Activated naive CD8-positive, alpha-beta T cell treated with anti-CD3 and anti-CD28 coated beads, Interleukin-2, amount 50 U/mL, for 16 hours (primary cell): ENCODE measurements at places on chromosomes 12 and 14.

GRCh38 chr12:2856051-2856450 lies 788 bp downstream of the TEX52 start:
- no peak for DNase-seq

DNA sequence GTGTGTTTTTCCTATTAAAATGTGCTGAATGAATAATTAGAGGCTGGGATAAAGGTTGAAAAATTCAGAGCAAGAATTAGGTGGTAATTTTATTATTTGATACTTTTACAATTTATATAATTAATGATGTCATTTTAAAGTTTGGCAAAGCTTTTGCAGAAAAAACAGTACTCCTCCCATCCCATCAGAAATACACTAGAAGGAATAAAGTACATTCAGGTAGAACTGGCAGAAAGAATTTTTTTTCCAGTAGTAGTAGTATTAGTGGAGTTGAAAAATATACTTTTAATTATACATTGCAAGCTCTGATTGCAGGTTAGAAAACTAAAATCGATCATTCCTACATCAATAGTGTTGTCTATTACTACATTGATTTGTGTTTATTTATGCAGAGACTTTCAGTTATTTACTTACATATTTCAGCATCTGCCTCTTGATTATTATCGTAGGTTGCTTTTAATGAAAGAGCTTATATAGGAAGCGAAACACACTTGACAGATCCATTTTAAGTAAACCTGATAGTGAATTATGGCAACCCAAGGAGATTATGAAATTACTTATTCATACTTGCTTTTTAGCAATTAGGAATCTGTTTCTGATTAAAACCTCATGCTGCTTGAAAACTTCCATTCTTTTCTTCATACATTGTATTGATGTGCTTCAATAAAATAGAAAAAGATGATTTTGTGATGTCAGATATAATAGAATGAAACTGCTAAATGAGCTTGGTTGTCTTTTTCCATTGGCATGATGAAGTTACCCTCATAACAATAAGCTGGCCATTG lies 10.1 kb downstream of the FOXG1 start:
- no peak for DNase-seq

- peak; percentile 55 for DNase-seq
These were observed at the start of gene CCDC88C for GRCh38 chr14:91417120-91417982. Gene CCDC88C, minus strand, starts transcription at chr14:91417820. Its CDS starts 130 bp downstream, at chr14:91417690.

GRCh38 chr14:101508948-101509729 lies 52.2 kb upstream of the DIO3 start:
- no peak for DNase-seq

- DNase-seq = no peak
These were observed 52.4 kb upstream of the ESRRB start for GRCh38 chr14:76323331-76324050.

- DNase-seq = no peak
These were observed 207.0 kb downstream of the SLC41A2 start for GRCh38 chr12:104751120-104751519.

DNA sequence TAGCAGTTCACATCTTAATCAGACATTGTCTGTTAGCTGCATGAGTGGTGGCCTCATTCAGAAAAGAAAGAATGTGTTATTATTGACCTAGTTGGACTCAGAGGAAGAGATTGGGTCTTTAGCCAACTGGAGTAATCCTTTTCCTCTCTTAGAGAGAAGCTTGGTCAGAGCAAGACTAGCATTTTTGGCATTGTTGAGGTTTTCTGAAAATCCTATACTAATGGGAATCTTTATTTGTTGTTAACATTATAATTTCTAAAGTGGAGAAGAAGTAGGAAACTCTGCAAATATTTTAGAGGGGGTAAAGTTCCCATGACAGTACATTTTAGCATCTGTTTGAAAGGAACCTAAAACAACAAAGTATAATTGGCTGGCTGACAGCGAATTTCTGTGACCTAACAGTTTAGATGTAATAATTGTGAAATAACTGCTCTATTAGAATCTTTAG lies 9.7 kb downstream of the TOX4 start:
- no peak for DNase-seq

- no peak for DNase-seq
These were observed 4.9 kb downstream of the PTHLH start for GRCh38 chr12:27967551-27968054.

DNA sequence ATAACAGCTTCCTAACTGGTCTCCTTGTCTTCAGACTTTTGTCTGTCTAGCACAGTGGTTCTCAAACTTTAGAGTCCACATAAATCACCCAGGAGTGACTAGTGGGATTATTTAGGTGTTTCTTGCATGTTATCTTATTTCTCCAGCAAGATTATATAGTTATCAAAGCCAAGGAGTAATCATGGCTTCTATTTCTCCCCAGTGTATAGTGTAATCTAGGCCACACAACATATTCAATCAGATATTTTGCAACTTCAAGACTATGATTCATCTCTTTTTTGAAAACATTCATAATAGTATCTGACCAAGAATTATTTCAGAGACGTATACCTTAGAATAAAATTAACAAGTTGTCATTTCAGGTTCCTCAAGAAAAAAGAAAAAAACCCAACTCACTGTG lies 131.9 kb downstream of the CEP83 start:
- no peak for DNase-seq

- no peak for DNase-seq
These were observed 171.0 kb downstream of the ADGRD1 start for GRCh38 chr12:131124487-131125280.

GRCh38 chr14:77403768-77404167 lies 19.6 kb downstream of the NOXRED1 start:
- DNase-seq = no peak

GRCh38 chr12:132428936-132429601 lies 60.9 kb upstream of the FBRSL1 start:
- DNase-seq = no peak

DNA sequence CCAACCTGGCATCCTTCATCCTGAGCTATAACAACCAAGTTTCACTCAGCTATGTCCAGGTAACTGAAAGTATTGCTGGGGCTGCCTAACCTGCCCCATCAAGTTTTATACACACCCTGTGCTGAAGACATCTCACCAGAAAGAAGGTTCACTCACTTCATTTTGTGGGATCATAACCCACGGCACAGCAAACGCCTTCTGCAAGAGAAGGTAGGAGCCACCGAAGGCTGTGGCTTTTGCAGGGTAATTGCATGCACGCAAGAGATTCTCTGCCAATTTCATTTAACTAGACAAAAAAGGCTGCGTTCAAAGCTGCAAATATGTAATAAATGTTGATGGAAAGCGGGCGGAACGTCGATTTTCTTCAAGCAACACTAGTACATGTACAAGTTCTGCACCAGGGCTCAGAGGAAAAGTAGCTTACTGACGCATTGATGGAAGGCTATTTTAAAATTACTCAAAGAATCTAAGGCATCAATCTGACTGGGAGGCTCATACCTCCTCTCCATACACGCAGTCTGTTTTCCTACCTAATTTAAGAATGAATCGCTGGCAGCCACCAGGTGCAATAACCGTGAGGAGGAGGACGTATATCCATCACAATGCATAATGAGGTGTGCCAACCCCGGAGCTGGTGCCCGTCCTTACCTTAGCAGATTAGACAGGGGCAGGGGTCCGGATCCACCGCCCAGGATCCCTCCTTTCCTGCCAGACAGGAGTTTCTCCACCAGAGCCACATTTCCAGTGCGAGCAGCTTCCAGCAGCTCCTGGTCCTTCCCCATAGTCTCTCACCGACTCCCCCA lies 1.1 kb downstream of the ANKS1B start:
- no peak for DNase-seq

DNA sequence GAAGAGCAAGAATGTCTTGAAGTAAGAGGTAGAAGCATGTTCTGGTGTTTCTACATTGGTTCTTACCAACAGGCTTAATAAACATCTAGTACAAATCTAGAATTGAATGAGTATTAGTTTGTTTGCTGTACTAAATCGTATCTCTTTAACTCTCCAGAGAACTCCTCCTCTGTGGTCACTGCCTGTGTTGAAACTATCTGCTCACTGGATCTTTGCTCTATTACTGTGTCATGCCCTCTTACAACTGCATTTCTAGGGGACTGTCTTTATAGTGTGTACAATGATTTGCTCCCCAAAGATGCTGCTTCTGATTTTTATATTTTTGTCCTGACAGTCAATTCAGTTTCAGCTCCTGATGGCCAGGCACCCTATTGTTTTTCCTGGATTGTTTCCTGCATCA lies 50.1 kb upstream of the E2F7 start:
- no peak for DNase-seq

GRCh38 chr12:111780166-111780565 lies 13.4 kb downstream of the ALDH2 start:
- DNase-seq = no peak

- DNase-seq = no peak
These were observed 4.9 kb downstream of the KRT5 start for GRCh38 chr12:52515319-52515646.

DNA sequence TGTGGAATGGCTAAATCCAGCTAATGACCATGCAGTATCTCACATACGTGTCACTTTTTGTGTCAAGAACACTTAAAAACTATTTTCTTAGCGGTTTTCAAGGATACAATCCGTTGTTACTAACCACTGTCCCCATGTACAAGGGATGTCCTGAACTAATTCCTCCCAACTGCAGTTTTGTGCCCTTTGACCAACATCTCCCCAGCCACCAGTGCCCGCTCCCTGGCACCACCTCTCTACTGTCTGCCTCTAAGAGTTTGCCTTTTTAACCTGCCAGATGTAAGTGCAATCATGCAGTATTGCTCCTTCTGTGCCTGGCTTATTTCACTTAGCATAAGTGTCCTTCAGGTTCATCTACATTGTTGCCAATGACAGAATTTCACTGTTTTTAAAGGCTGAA lies 315.7 kb downstream of the TMEM121 start:
- DNase-seq = no peak

DNA sequence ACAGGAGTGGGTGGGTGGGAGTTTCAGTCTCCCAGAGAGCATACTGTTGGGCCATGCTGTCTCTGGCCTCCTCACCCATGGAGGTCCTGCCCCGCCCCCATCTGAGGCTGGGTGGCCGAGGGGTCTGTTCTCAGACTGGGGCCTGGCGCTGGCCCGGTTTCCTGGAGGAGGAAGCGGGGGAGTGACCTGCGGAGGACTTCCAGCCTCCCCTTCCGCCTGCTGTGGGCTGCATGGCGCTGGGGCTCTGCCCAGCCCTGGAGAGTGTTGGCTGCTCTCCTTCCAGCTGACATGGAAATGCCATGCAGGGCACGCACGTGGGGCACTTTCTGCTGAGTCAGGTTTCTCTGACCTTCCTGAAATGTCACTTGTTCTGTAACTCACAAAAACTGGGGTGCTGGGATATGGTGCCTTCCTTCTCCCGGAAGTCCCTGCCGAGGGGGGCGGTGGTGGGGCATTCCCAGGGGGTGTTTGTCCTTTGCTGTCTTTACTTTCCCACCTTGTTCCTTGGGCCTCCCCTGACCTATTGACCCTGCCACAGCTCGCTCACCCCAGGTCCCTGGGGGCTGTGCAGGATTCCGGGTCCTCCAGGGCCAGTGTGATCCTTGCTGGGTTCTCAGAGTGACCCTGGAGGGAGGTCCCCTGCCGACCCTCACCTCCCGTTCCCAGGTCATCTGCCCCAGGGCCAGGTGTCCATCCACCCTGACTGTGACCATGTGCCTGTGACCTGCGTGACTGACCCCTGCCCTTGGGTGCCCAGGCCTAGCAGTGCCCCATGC lies 23.6 kb downstream of the PACS2 start:
- no peak for DNase-seq

DNA sequence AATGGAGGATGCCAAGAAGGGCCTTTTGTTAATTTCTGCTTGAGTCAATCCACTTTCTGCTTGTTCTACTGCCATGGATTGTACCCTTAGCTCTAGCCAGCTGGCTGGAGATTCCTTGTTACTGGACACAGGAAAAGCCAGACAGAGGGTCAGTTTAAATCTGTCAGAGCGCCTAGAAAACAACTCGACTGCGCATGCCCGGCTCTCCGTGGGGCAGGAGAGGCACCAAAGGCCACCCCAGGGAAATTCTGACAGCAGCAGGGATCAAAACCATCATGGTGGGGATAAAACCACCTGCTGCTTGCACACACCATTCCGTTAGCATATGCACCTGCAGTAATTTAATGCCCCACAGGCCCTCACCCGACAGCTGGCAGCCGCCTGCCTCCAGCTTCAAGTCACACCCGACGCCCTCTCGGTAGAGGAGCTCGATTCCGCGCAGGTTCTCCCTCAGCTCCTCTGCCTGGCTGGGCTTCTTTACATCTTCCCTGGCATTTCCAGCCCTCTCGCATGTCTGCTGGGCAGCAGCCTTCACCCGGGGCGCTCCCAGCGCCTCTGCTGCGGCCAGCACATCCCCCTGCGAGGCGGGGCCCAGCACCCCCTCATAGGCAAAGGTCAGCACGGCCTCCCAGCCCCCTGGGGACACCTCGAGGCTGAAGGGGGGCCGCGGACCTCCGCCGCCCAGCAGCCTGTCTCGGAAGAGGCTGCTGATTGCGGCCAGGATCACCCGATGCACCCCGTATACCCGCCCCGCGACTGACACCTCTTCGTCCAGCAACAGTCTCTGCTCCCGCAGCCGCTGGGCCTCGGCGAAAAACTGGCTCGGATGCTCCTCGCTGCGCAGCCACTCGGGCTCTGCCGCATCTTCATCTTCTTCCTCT lies 1.0 kb downstream of the KLHL33 start:
- no peak for DNase-seq

- no peak for DNase-seq
These were observed 197.0 kb downstream of the ACSS3 start for GRCh38 chr12:81274637-81275529.

DNA sequence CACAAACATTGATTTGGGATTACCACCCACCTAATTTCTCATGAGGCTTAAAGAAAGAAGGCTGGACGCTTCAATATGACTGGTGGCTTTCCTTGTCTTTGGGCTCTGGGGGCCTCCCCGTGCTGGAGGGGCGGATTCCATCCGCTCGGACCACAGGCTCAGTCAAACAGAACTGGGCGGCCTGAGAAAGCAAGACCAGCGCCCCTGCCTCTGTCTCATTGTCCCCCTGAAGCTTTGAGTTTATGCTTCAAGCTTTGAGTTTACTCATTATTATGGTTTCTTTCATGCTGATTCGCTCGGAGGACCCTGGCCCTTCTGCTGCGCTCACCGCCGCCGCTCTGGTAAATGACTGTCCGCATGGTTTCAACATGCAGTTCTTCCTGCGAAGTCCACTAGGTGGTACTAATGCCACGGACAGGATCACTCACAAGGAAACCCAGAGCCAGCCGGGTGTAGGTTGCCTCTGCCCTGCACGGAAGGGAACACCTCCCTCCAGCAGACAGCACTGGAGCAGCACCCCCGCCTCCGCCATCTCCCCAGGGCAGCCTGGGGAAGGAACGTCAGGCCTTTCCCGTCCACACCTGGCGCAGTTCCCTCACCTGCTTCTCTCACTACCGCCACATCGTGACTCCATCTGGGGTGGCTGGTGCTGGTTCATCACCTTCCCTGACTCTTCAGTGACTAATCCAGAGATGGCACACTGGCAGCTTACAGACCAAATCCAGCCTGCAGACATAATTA lies 13.2 kb upstream of the TIGAR start:
- no peak for DNase-seq

DNA sequence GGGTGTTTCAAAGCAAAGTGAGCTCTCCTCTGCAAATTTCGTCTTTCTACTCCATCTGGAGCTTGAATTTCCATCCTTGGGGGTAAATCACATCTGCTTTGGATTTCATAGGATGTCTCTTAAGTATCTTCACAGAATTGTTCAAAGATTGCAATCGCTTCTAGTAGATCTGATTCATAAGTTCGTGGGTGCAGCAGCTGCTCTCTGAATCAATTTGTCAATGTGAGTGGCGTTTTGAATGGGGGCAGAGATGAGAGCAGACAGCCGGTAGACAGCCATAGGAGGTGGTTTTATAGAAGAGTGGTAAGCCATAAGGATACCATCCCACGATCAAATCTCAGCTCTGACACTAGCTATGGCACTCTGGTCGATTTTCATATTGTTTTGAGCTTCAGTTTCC lies 146.0 kb upstream of the RPH3A start:
- no peak for DNase-seq

GRCh38 chr14:26173581-26174110 lies 424.2 kb downstream of the NOVA1 start:
- no peak for DNase-seq
